Thoracic aorta (tissue), 2 donors: ENCODE measurements at places on chromosomes 6 and 20. TPM values are rescaled to one million over a fixed set of nuclear protein-coding genes. Genes with fewer than 3 reads are reported as not detected.

DNA sequence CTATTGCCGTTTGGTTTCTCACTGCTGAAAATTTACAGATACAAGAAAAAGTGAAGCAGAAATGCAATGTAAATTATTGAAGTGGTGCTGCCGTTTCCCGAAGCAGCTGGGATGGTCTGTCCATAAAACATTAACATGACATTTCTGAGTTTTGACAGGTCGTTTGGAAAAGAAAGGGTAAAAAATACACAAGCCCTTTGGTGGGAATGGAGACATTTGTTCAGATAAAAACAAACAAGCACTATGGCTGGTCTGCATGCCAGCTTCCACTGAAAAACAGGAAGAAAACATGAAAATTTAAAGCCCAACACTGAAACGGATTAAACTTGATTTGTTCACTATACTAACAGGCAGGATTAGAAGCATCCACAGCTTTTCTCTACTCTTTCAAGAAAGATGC is 155.2 kb downstream of the FRK start:
- H3K27ac ChIP-seq = no peak overlapping the region
- no peak overlapping the region for H3K4me3 ChIP-seq

The FAM83C gene
- total RNA-seq = not detected

The KDM1B gene
- 10.3 TPM for total RNA-seq

DNA sequence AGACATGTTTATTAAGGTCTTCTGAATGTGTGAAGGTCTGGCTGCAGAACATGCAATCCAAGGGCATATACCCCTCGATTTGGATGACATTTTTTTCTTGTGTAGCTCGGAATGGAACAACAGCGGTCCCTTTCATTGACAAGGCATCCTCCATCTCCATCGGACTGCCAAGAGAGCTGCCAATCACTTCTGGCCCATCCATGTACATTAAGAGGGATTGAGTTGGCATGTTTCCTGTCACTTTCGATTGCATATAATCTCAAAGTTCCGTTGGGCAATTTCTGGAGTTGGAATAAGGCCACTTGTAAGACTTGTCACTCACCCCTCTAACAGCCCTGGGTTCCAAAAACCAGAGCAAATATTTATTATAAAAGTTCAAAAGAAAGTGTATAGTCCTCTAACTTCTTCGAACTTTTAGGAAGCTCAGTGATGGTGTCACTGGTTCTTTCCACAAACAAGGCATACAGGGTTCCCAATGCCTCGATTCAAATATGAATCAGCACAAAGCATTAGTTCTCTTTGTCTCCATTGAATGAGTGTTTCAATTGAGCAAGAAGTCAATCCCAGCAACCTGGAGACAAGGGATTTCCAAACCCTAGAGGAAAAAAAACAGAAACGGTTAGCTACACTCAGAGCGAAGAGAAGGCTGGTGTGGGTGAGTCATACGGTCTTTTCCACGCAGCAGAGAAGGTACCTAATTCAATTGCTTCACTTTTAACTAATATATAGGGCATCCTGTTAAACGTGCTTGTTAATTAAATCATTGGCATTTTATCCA is 10.9 kb downstream of the ZNF217 start:
- H3K27ac ChIP-seq = peak overlapping the region; percentile 24
- no peak for DNase-seq
- peaks cover 27% of the 10 kb centered on the region for H3K4me1 ChIP-seq
- no peaks in the 10 kb centered on the region for H3K27me3 ChIP-seq
- H3K36me3 ChIP-seq = peaks cover 5% of the 10 kb centered on the region

- H3K4me3 ChIP-seq = no peak overlapping the region
- no peaks in the 10 kb centered on the region for H3K4me1 ChIP-seq
- DNase-seq = no peak
- H3K36me3 ChIP-seq = no peaks in the 10 kb centered on the region
These were observed 48.7 kb downstream of the YTHDF1 start for GRCh38 chr20:63167026-63167917.

DNA sequence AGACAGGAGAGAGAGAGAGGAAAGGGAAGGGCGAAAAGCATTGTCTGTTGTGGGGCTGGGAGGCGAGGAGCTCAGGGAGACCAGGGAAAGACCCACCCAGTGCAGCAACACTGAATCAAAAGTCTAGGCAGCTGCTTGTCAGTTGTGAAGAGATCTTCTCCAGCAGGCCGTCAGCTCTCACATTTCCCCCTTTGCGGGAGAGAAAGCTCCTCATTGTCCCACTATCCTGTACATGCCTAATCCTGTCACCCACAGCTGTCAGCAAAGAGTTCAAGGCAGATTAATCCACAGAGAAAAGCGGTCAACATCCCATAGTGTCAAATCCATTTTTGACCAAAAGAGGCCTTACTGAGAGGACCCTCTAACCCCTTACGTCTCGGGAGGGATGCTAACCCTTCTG is 27.3 kb downstream of the RNF182 start:
- no peaks in the 10 kb centered on the region for H3K36me3 ChIP-seq
- no peak overlapping the region for H3K4me3 ChIP-seq
- no peaks in the 10 kb centered on the region for H3K27me3 ChIP-seq
- DNase-seq = no peak
- no peak overlapping the region for H3K27ac ChIP-seq
- H3K4me1 ChIP-seq = no peaks in the 10 kb centered on the region
